ENCODE measurements at places on chromosomes 16 and 17.

GRCh38 chr16:66099306-66099705 is 267.2 kb upstream of the CDH5 start:
- DNase-seq = no peak

GRCh38 chr16:25222959-25223358 is 6.2 kb downstream of the AQP8 start:
- DNase-seq = no peak

- peak; percentile 44 for DNase-seq
Measured at GRCh38 chr16:80466024-80466987, 74.5 kb upstream of the DYNLRB2 start.

- DNase-seq = no peak
Measured at GRCh38 chr17:43719578-43719977, 39.0 kb downstream of the SOST start.

DNA sequence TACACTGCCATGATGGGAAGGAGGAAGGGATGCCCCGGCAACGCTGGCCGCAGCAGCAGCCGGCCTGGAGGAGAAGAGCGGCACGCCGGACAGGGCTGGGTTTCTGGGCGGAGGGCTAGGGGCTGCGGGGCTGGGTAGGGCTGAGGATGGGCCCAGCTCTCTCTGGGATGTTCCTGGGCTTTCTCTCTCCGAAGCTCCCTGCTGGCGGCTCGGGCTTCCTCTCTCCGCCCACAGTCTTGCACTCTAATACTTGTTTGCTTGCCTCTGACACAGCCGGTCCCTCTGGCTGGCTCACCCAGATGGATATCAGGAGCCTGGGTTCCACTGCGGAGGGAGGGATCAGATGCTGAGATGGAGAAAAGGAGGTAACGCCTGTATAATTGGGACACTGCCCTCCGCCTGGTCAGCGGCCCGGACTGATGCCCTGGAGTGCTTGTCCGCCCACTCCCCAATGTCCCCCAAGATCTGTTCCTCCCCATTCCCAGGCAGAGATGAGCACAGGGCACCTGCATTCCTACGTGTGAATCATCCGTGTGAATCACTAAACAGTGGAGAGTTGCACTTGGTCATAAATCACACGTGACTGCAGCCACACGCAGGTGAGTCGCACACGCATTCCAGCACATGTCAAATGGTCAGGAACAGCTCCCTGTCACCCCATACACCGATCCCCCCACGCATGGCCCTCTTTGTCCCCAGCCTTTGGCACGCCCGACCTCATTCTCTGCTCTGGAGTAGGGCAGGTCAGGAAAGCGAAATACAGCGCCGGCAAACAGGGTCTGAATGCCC is at the start of gene ALOXE3:
Gene ALOXE3 (minus strand): TSS at position 535 of the 789 bp plus-strand sequence. CDS start 524 bp downstream, at position 11.
- DNase-seq = no peak
